ENCODE measurements at places on chromosomes 11 and 22.

GRCh38 chr22:38953577-38954413, 3.6 kb upstream of the APOBEC3A start:
- no peak for DNase-seq

GRCh38 chr22:44396021-44396726, 83.4 kb upstream of the SHISAL1 start:
- no peak for DNase-seq

- peak; percentile 45 for DNase-seq
Observed at GRCh38 chr22:43168471-43169309, 17.3 kb downstream of the TSPO start.

GRCh38 chr22:26957897-26958296, 300.5 kb downstream of the MIAT start:
- DNase-seq, result no peak

DNA sequence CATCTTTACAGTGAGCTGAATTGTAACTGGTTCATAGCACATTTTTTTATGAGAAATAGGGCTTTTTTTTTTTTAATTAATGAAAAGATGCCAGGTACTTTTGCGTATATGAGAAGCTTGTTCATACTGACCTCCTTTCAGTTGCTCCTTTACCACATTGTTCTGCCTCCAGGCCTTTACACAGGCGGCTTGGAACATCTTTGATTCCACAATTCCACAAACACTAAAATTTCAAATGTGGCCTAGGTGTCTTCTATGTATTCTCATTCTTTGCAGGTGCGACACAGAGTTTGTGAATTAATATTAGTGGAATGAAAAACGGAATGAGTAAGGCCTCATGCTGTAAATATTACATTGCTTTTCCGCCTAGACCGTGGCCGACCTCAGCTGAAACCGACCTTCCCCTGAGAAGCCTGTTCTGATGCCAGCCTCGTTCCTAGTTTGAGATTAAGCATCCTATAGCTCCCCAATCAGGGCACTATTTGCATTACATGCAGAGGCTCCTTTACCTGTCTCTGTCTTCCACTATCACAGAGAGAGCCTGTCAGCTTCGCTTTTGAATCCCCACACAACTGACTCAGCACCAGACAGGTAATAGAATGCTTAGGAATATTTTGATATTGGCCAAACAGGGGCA, 125.8 kb downstream of the LDLRAD3 start:
- no peak for DNase-seq

GRCh38 chr11:44652901-44653644, 73.7 kb upstream of the TSPAN18 start:
- DNase-seq, result no peak

DNA sequence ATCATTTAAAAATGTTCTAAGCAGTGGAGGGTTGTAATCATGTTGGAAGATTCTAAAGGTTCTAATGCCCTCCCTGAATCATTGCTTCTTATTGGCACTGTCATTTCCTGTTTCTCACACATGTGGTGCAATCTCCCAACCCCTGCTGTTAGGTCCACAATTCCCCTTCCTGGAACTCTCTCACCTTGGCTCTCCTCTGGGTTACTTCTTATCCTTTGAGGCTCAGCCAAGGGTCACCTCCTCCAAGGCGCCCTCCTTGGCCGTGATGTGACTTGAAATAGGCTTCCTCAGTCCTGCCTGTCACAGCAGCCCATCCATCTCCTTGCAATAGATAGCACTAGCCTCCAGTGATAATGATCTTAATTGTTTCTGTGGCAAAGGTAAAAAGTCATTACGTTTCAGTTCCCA, 149.8 kb downstream of the TTC17 start:
- DNase-seq, result peak; percentile 2

DNA sequence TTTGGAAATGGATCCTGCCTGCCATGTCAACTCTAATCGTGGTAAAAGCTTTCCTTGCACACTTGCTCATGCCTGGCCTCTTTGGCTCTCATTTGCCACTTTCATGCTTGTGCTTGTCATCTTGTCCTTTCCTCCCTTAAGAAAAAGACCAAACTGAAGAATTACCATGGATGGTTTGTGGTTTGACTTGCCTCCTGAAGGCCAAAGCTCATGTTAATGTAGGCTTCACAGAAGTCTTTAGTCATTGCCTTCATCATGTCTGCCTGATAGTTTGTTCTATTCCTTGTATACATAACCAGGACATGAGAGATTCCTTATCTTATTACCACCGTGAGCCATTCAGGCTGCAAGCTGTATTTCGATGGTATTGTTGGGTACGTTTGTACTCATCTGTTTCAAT, 17.3 kb downstream of the TEAD1 start:
- peak; percentile 73 for DNase-seq

DNA sequence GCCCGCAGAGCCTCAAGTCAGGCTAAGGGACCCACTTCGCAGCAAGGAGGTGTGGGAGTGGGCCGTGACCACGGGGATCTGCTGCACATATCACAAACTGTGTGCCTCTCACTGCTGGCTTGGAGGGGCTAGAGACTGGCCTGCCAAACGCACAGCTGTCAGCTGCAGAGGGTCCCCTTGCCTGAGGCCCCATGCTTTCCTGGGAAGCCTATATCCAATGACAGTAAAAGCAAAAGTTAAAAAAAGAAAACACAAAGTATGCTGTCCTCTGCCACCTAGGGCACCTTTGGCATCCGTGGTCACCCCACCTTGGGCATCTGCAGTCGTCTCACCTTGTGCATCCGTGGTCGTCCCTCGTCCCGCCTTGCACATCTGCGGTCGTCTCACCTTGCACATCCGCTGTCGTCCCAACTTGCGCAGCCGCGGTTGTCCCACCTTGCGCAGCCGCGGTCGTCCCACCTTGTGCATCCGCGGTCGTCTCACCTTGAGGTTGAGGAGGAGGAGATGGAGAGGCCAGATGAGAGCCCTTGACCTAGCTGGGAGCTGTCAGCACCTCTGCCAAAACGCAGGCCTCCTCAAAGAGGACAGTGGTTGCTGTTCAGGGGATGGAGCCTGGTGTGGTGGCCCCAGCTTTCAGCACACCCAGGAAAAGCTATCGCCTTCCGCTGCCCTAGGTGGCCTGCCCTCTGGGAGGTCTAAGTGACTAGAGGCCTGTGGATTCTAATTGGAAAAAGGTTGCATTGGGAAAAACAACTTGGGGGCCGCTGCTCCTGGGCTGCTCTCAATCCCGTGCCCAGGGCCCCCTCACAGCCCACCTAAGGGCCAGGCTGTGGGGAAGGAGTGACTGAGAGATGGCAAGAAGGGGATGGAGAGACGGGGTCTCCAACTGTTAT, 90.5 kb downstream of the MYEOV start:
- no peak for DNase-seq

GRCh38 chr11:78069465-78069864, 5.8 kb downstream of the THRSP start:
- peak; percentile 54 for DNase-seq

- no peak for DNase-seq
Observed at GRCh38 chr11:134725211-134725610, 313.2 kb upstream of the B3GAT1 start.

GRCh38 chr11:20668131-20668809, 1.1 kb upstream of the NELL1 start:
- no peak for DNase-seq

- no peak for DNase-seq
Observed at GRCh38 chr11:121435132-121435531, 17.0 kb upstream of the SORL1 start.

DNA sequence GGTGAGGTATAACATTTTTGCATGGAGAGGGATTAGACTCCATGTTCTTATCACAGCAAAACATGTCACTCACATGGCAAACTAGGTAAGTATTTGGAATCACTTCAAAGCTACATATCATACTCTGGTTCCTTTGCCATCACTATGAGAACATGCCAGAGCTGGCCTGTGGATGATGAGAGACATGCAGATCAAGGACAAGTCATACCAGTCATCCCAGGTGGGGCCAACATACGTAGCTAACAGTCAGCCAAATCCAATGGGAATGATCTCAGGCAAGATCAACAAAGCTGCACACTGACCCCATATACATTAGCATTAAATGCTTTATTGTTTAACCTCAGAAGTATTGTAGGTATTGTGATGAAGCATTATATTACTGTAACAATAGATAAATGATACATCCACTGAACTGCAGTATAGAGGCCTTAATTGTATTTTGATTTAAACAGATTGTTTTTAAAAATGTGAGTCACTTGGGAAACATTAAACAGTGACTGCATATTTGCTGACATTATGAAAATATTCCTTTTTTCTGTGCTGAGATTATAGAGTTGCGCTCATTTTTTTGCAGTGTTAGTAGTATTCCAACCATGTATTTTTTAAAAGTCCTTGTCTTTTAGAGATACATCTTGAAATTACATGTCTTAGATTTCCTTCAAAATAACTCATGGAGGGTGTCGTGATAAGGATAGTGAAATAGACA, 37.3 kb upstream of the ARL14EP start:
- no peak for DNase-seq

DNA sequence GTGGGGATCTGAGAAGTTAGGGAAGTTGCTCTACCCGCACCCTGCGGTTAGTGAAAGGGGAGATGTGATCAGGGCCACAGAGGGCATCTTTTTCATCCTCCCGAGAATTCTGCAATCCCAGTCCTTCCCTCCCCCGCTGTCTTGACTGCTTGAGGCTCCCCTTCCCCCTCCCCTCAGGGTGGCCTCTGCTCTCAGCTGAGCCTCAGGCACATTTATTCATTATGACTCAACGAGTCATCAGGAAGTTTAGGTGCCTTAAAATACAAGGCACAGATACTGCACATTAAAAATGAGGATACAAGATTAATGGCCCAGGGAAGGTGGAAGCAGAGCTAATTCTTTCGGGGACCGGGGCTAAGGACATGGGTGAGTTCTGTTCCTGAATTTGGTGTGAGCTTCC, 104.0 kb downstream of the CACNA1I start:
- DNase-seq, result no peak

DNA sequence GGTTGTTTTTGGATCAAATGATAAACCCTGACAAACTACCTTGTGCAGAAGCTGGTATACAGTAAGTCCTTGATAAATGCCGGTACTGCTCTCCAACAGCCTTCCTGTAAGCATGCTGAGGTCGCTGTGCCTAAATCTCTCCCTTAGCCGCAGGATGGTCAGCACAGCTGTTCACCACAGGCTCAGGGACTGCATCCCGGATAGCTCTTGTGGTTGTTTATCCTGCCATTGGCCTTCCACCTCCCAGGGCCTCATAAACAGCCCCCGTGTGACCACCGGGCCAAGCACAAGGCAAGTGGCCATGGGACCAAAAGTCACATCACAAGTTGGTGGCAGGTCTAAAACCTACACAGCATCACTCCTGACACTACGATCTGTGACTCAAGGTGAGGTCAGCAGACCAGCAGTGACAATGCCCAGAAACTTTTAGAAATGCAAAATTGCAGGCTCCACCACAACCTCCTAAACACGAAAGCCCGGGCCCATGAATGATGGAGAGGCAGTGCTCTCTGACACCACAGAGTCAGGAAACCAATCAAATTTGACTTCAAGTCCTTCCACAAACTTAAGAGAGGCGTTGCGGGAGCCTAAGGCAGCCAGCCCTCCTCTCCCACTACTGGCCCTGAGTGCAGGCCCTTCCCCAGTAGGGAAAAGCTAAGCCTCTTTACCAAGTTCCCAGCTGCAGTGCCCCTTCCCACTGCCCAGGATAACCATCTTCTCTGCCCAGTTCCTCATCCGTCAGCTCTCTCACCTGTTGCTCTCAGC, 3.9 kb downstream of the SPATA19 start:
- DNase-seq, result no peak

GRCh38 chr22:27381960-27382742, 419.4 kb downstream of the MN1 start:
- DNase-seq, result no peak

- DNase-seq, result peak; percentile 23
Observed at GRCh38 chr11:35419184-35419829, at the start of gene SLC1A2. Gene SLC1A2, minus strand, starts transcription at chr11:35419558. Its CDS starts 592 bp downstream, at chr11:35418966.

DNA sequence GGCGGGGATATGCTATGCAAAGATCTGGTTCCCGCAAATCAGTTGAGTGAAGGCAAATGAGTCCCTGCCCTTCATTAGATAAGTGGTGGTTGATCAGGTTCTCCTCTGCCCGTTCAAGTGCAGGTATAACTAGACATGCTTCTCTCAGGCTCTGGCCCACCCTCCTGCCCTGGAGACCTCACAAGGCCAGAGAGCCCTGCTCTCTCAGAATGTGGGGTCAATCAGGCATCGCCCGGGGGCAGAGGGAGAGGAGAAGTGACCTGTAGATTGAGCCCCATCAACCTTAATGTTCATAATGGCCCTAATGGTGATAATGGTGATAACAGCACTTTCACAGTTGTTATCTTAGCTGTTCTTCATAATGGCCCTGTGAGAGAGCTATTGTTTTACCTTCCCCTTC, 224.3 kb downstream of the DSCAML1 start:
- no peak for DNase-seq

DNA sequence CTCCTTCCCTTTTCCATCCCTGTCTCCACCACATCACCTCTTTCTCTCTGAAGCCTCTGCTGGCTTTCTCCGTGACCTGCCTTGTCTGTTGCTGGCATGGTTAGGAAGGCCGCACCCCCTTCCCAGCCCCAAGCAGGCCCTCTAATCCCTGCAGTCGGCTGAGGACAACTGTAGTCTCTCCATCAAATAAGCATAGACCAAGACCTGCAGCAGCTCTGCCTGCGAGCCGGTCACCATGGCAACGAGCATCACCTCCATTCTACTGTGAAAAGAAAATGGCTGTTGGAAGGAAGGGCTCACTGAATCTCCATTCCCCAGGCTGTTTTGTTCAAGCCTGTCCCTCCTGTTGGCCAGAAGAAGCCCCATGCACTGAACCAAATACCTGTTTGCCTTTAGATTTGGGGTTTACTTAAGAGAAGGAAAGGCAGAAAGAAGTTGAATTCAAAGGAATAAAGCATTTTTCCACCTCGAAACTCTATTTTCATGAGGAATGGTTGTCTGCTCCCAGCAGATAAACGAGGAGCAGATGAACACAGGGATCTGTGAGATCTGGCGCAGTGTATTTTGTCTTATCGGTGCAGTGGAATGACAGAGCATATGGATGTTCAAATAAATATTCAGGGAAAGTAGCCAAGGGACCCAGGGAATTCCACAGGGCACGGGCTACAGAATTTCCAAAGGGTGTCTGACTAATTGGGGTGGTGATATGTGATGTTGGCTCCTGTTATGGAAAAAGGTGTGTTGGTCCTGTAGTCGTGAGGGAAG, 113.1 kb upstream of the TTC12 start:
- no peak for DNase-seq

DNA sequence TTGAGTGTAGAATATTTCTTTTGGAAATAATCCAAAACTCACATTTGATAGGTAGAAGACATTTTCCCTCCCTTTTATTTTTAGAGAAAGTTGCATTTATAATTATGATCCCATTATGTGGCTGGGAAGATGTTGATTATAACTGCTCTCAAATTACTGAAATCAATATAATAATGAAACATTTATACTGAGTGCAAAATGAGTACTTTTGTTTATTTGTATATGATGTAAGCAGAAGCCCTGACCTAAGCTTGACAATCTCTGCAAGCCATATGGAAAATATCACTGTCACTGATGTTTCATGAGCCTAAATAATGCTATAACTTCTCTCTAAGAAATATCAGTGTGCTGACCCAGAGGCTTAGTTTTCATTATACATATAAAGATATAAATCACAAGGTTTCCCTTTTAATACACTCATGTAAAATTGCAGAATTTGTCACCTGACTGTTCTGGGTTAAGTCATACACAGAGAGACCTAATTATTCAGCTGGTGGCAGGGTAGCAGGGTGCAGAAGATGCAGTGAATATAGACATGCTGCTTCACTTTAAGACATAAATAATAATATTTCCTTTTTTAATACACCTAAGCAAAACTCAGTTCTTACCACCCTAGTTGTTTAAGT, 99.2 kb downstream of the BBOX1 start:
- no peak for DNase-seq

- DNase-seq, result no peak
Observed at GRCh38 chr22:33192156-33192555, 134.0 kb upstream of the SYN3 start.
